ENCODE measurements at places on chromosomes 2 and 18.

GRCh38 chr2:128373451-128374000 is 54.9 kb upstream of the HS6ST1 start:
- DNase-seq, result no peak

DNA sequence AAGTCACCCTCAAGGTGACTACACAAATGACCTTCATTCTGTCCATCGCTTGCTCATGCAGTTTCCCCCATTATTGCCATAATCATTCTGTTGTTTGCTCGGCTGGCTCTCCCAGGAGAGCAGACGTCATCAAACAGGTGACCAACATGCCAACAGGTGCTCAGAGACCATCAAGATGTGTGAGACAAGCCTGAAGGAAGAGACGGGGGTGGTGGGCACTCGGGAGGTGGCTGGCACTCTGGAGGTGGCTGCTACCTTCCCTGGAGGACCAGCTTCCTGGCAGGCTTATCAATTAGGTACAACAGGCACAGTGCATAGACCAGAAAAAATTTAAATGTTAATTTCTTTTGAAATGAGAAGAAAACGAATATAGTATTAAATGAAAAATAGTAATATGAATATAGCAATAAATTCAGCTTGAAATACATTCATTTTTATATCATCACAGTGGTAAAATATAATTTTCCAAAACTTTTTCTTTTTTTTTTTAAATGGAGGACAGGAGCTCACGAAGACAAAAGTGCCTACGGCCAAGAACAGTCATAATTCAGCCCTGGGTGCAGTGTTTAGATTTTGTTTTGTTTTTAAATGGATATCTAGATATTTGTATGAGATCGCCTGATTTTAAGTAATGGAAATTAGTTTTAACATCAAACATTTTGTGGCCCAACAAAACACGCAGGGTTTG is 16.9 kb upstream of the HAAO start:
- no peak for DNase-seq

- no peak for DNase-seq
Measured at GRCh38 chr2:8132879-8133278, 549.0 kb upstream of the ID2 start.

GRCh38 chr2:160201849-160202539 is 1.9 kb upstream of the ITGB6 start:
- DNase-seq, result no peak

GRCh38 chr2:37902991-37903390 is 22.1 kb upstream of the RMDN2 start:
- DNase-seq, result no peak

GRCh38 chr2:229443546-229444268 is 172.6 kb upstream of the PID1 start:
- no peak for DNase-seq

DNA sequence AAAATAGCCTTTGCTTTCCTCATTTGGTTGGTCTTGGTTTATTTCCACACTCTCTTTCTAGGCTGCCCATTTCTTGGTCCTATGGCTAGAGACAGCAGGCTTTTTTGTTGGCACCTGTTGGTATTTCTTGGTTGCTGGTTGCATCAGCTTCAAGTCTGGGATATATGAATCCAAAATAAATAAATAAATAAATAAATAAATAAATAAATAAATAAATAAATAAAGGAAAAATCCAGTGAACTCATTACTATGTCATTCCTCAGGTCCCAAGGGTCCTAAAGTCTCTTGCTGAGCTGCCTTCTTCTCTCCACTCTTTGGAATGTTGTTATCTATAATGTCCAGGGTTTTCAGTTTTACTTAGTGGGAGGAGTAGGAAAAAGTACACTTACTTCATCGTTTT is 165.9 kb upstream of the MEX3C start:
- DNase-seq, result no peak

- no peak for DNase-seq
Measured at GRCh38 chr2:127455566-127456493, 37.6 kb downstream of the PROC start.

GRCh38 chr2:19979932-19980331 is 10.0 kb downstream of the WDR35 start:
- no peak for DNase-seq

- DNase-seq, result no peak
Measured at GRCh38 chr2:69720404-69720803, 21.5 kb upstream of the ANXA4 start.

- DNase-seq, result no peak
Measured at GRCh38 chr2:108580050-108580449, 45.8 kb downstream of the LIMS1 start.
